ENCODE measurements at places on chromosomes 4 and X.

DNA sequence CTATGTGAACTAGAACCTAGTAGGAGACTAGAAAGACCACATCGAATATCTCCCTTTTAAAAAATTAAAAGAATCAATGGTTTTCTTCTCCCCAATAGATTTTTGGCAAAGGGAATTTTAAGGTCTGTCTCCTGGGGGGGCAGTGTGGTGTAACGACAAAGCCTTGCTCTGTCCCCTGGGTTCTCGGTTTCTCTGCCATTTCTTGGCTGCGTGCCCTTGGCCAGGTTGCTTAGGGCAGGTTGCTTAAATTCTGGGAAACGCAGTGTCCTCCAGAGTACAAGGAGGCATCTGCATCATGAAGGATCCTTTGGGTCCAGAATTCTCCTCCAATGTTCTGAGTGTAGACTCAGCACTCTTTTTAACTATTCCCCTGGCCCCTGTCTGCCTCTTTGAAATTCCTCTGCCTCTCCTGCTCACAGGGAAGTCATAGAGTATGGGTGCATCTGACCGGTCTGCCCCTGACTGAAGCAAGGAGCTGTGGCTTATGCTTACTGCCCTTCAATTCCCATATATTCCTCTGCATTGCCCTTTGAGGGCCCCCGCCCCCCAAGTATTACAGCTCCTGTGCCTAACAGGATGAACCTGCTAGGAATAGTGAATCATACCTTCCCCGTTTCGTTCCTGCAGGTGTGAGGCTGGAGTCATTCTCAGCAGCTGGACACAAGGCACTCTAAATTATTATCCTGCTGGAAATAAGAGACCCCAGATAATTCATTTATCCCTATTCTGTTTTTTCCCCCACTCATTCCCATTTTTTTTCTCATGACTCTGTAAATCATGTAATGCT is 2.2 kb downstream of the KIT start:
- DNase-seq: no peak

- DNase-seq: no peak
Observed at GRCh38 chr4:61785761-61786160, 585.6 kb downstream of the ADGRL3 start.

DNA sequence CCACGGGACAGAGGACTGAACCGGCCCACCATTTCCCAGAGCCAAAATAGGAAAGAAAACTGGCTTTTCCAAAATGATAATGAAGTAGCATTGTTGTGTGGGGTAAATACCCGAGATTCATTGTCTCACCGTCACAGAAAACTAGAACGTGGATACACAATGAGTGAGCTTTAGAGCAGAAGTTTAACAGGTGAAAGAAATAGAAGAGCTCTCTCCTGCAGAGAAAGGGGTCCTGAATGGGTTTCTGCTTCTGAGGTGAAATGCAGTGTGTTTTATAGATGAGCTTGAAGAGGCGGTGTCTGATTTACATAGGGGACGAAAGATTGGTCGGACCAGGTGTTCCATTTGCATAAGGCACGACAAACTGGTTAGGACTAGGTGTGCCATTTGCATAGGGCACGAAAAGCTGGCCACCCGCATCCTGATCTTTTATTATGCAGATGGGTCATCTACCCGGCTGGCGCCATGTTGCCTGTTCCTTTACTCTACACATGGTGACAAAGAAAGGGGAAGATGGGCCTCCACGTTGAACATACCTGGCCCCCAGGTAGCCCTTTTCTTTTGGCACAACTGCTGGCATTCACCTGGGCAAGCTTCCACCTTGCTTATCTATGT is 118.1 kb downstream of the ATXN3L start:
- no peak for DNase-seq

DNA sequence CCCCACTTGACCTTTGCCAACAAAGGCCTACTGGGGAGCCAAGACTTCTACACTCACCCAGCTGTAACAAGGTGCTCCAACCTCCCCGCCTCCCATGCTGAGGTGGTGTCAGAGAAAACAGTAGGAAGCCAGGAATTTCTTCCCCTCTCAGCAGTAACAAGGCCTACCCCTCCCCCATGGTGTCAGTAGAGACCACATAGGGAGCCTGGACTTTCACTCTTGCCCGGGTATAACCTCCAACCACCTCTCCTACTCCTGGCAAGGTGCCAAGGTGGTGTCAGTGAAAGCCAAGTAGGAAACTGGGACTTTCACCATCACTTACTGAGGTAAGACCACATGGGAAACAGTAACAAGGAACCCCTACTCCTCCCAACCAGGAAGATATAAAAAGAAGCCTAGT is 93.1 kb downstream of the SLC16A2 start:
- DNase-seq: no peak

DNA sequence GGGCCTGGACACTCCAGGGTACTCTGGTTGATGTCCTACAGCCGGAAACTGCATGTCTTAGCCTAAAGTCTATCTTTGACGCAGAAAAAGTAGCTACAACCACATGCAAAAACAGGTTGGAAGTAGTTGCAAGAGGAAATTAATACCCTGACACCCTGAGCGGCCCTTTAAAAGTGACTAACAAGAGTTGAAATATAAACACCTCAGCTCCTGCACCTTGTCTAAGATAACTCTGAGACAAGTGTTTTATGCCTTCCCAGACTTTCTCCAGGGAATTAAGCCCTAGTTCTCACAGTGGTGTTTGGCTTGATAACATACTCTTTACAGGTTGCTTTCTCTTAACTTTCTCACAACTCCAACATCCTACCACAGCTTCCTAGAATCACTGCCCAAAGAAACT is 943.1 kb downstream of the DMD start:
- DNase-seq: no peak

GRCh38 chr4:57580710-57581599 is 470.8 kb upstream of the IGFBP7 start:
- DNase-seq: no peak

- DNase-seq: no peak
Observed at GRCh38 chr4:162959046-162959445, 207.6 kb downstream of the NAF1 start.

DNA sequence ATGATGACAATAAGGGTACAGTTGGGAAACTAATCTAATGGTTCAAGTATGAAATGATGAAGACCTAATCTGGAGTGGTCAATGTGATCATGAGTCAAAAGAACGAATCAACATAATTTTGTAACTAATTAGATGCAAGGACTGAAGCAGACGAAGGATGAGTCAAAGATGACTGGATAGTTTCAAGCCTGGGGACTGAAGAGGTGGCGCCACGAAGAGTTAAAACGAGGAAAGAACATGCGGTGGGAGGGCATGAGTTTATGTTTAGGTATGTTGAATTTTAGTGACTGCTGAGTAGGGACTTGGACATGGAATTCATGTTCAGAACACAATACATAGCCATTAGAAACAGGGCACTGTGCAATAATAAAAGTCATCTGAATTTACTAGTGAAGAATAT is 221.5 kb upstream of the FAM241A start:
- DNase-seq: no peak

DNA sequence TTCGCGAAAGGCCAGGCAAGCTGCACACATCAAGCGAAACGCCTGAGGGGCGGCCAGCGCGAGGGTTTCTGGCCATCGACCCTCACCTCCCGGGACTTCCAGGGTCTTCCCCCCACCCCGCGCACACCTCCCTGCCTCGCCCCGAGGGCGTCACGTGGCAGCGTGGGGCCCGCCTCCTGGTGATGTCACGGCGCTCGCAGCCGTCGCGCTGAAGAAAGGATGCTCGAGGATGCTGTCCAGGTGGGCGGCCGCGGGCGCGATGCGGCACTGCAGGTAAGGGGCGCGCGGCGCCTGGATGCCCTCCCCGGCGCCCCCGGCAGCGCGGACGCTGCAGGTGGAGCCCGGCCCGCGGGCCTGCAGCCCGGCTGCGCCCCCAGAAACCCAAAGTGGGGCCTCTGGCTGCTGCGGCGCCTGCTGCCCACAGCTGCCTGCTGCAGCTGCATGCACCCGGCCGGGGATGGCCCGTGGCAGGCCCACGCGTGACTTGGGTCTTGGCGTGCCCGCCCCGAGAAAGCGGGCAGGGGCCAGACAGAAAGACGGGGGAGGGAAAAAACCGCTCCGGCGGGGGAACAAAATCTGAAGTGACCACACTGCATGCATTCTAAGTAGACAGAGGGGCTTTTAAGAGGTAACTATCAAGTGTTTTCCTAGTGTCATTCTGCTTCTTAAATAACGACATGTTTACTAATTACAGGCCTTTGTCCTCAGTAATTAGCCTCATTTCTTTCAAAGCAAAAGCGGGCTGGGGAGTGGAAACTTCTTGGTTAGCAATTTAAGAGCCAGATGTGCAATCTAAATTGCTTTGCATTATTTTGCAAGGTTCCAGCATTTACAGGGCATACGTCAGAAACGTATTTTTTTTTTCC is 1.7 kb downstream of the CLCN4 start:
- no peak for DNase-seq

- DNase-seq: no peak
Observed at GRCh38 chrX:18753631-18754030, 46.2 kb downstream of the PPEF1 start.

- DNase-seq: no peak
Observed at GRCh38 chr4:7596918-7597606, 162.3 kb upstream of the PSAPL1 start.

GRCh38 chrX:139883984-139884383 is 48.9 kb downstream of the ATP11C start:
- no peak for DNase-seq

GRCh38 chrX:68992821-68993397 is 164.1 kb downstream of the EFNB1 start:
- no peak for DNase-seq

GRCh38 chrX:18428006-18428405 is 2.6 kb downstream of the CDKL5 start:
- no peak for DNase-seq

DNA sequence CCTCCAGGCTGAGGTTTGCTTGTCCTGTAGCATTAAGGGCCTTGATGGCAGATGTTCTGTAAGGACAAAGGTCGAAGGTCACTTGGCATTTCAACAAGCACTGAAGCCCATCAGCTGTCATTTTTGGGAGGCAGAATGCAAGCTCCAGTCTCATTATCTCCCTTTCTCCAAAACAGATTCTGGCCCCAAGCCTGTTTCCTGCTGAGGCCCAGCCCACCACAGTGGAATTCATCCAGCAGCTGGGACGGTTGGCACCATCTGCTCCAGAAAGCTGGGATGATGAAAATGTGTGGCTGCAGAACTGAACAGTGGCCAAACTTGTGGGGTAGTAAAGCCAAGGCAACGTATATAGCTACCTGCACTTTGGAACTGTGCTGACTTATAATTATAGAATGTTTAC is 17.7 kb upstream of the PPEF2 start:
- DNase-seq: no peak

DNA sequence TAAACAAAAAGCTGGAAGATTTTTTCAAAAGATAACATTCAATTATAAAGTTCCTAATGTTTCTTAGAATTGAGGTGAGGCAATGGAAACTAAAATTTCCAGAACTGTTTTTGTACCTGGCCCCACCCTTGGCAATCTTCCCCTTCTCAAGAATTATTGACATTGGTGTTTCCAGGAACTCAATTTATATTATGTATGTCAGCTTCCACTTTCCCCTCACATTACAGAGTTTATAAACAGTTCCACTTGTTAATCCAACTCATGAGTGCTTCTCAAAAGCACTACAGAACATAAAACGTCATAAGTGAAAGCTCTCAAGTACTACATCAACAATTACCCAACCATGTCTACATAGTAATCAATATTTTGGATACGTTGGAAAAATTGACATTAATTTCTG is 107.4 kb downstream of the FAM13A start:
- DNase-seq: no peak

- no peak for DNase-seq
Observed at GRCh38 chrX:153482376-153483015, 12.1 kb upstream of the HAUS7 start.

DNA sequence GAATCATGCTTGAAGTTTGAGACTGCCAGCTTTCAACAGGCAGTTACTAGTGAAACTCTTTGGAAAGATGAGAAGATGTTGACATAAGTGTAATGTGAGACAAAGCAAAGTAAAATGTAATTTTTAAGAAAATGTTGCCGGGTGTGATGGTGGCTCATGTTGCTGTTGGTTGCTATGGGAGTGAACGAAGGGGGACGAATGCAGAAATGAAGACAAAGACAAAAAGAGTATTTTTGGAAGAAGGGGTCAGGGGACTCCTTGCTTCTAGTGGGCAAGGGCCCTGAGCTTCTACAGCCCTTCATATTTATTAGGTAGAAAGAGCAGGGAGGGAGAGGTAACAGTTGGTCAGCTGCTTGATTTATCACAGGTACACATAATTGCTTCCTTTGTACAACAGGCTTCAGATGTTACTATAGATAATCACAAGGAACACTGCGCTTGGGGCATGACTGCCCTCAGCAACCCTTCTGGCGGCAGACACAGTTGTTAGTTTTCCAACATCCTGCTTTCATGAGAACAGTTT is 11.9 kb upstream of the UGDH start:
- no peak for DNase-seq

DNA sequence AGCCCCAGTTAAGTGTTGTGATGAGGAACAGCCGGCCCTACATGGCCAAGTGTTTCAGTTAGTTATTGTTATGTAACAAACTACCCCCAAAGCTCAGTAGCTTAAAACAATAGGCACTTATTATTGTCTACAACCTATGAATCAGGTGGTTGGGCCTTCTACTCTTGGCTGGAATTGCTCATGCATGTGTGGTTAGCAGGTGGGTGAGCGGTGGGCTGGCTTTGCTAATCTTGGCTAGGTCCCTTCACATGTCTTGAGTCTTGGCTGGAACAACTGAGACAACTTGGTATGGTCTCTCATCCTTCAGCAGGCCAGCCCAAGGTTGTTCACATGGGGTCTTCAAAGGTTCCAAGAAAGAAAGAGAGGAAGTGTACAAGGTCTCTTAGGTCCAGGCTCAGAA is 54.5 kb upstream of the CHRNA9 start:
- DNase-seq: no peak

DNA sequence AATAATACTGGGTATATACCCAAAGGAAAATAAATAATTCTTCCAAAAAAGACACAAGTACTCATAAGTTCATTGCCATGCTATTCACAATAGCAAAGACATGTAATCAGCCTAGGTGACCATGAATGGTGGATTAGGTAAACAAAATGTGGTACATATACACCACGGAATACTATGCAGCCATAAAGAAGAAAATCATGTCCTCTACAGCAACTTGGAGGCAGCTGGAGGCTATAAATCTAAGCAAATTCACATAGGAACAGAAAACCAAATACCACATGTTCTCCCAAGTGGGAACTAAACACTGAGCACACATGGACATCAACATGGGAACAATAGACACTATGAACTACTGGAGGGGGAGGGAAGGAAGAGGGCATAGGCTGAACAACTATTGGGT is 146.2 kb downstream of the ATRX start:
- DNase-seq: no peak

GRCh38 chr4:79907001-79907400 is 166.0 kb downstream of the ANTXR2 start:
- DNase-seq: no peak

- DNase-seq: no peak
Observed at GRCh38 chr4:139933541-139933940, 220.4 kb downstream of the MAML3 start.
